ENCODE measurements at places on chromosomes 13 and 19.
A peak's percentile ranks its signal among the peaks of the same experiment; 100 is the strongest.

- DNase-seq = no peak
These were observed 6.5 kb upstream of the RLN3 start for GRCh38 chr19:14021474-14021873.

GRCh38 chr13:27924529-27925141, 4.8 kb downstream of the PDX1 start:
- DNase-seq = no peak

DNA sequence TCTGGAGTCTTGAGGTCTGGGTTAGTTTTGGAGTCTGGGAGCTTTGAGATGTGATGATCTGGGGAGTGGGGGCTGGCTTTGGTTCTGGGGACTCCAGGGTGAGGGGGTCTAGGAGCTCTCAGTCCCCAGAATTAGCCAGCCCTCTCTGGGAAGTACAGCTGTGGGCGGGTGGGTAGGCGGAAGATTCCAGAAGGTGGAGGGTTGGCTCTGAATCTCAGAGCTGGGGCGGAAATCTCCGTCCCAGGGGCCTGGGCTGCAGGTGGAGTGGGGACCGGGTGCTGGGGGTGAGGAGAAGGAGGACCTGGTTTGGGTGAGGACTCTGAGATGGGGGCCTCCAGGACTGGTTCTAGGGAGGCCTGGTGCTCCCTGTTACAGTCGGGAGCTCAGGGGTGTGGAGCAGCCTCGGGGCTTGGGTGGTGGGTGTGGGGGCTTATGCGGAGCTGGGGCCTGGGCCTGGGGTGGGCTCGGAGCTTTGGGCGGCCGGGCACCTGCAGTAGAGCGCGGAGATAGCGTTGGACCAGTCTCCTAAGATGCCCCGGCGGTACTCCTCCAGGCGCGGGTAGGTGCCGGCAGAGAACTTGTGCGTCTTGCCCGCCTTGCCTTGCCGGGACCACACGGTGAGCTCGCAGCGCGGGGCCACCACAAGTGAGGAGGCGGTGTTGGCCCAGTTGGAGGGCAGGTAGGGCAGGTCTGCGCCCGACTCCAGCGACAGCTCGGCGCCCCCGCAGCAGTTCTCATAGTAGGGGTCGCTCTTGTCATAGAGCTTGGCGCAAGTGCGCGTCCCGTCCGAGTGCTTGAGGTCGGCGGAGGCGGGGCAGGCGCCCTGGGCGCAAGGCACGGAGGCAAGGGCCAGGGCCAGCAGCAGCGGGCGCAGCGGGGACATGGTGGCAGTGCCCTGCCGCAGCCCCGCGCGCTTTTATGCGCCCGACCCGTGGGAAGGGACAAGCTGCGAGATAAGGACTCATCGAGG, at the start of gene SYCN:
TSS of gene SYCN (minus strand) at position 892 of the 970 bp plus-strand sequence. CDS start at position 883, 9 bp downstream.
- DNase-seq = no peak

DNA sequence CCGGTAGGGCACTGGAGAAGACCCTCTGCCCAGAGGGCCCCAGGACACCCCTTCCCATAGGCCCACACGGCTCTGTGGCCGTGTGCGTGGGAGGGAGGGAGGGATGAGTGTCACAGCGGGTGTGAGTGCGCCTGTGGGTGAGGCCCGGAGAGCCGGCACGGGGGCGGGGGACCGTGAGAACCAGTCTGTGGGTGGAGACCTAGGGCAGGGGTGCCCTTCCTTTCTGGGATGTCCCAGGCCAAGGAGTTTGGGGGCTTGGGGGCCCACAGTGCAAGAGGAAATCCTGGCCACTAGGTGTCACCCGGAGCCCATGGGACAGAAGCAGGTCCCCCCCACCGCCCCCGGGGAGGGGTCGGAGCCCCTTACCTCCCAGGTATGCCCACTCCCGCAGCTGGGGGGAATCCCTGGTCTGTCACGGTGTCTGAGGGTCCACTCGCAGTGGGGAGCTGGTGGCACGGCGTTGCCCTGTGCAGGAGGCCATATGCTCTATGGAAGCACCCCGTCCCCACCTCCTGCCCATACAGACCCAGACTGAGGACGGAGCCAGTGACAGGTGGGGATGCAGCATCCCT, 16.0 kb upstream of the SLC7A10 start:
- DNase-seq = peak; percentile 26

DNA sequence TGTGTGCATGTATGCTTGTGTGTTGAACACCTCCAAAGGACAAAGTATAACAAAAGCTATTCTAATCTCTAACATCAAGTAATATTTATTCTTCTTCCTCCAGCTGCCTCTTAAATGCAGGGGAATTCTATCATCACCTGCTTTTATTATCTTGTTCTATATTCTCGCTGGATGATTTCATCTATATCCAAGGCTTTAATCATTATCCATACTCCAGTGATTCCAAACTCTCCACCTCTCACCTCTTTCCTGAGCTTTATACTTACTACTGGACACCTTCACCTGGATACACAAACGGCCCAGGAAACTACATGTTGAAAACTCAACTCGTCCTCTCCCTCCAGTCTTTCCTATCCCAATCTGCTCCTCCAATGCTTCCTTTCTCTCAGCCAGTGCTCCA, 418.6 kb downstream of the KLF5 start:
- no peak for DNase-seq

- peak; percentile 72 for DNase-seq
These were observed 17.5 kb downstream of the KLF2 start for GRCh38 chr19:16342002-16342715.

DNA sequence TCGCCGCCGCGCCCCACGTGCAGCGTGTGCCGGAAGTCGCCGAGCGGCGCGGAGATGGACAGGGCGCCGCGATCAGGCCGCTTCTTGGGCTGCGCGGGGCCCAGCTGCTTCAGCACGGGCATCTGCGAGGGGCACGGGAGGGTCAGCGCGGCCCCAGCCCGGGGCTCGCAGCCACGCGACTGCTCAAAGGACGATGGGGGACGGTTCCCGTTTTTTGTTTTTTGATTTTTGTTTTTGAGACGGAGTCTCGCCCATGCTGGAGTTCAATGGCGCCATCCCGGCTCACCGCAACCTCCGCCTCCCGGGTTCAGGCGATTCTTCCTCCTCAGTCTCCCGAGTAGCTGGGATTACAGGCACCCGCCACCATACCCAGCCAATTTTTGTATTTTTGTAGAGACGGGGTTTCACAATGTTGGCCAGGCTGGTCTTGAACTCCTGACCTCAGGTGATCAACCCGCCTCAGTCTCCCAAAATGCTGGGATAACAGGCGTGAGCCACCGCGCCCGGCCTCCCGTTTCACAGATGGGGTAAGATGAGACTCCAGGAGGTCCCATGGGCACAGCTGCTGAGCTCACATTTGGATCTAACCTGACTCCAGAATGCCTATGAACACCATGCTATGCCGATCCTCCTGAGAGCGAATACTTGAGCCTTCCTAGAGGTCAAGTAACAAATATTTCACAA, 2.0 kb upstream of the LENG9 start:
- DNase-seq = no peak

DNA sequence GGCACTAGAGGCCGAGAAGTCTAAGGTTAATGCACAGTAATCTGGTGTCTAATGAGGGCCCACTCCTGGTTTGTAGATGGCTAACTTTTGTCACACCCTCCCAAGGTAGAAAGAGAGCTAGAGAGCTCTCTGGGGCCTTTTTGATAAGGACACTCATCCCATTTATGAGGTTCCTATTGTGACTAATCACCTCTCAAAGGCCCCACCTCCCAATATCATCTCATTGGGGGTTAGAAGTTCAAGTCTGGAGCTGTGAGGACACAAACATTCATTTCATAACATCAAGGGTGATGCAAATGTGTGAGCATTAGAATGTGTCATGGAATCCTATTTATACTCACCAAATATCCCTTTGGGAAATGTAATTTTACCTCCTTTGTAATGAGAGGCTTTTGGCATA, 79.2 kb upstream of the SLC10A2 start:
- DNase-seq = no peak

- DNase-seq = no peak
These were observed 56.6 kb upstream of the ABCC4 start for GRCh38 chr13:95357875-95358274.

GRCh38 chr19:15701757-15702533, 25.9 kb upstream of the OR10H2 start:
- DNase-seq = no peak

GRCh38 chr19:18007044-18007916, 690 bp upstream of the ARRDC2 start:
- peak; percentile 75 for DNase-seq

DNA sequence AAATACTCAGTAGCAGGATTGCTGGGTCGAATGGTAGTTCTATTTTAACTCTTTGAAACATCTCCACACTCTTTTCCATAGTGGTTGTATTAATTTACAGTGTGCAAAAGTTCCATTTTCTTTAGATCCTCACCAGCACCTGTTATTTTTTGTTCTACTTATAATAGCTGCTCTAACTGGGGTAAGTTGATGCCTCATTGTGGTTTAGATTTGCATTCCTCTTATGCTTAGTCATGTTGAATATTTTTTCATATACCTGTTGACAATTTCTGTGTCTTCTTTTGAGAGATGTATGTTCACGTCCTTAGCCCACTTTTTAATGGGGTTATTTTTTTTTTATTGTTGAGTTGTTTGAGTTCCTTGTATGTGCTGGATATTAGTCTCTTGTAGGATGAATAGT, 144.6 kb downstream of the NBEA start:
- no peak for DNase-seq

GRCh38 chr19:12095111-12095790, 30.7 kb downstream of the ZNF844 start:
- no peak for DNase-seq

GRCh38 chr13:36819739-36820090, 693 bp downstream of the RFXAP start:
- DNase-seq = peak; percentile 47

- no peak for DNase-seq
These were observed 119.7 kb downstream of the COL4A2 start for GRCh38 chr13:110426735-110427134.

GRCh38 chr19:38793671-38794070, 4.7 kb downstream of the LGALS7B start:
- DNase-seq = no peak

GRCh38 chr13:59545007-59545406, 618.7 kb downstream of the DIAPH3 start:
- DNase-seq = no peak

DNA sequence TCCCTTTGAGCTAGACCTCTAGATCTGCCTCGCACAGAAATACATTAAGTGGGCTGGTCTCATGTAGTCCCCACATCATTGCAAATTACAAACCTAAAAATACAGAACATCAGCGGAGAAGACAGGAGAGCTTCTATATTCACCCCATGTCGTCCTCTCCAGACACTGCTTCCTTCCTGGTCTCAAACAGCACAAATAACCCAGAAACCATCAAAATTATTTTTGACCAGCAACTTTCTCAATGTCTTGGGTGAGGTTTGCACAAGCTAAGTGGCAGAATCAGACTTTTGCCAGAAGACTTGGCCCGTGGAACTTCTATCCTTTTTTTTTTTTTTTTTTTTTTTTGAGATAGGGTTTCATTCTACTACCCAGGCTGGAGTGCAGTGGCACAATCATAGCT, 28.2 kb downstream of the CLEC17A start:
- no peak for DNase-seq

- DNase-seq = no peak
These were observed 145.0 kb downstream of the TNFRSF19 start for GRCh38 chr13:23715092-23715761.

GRCh38 chr19:18274219-18274780, at the start of gene IQCN:
Gene IQCN, minus strand, starts transcription at chr19:18274452. Its CDS starts 4,974 bp downstream, at chr19:18269478.
- DNase-seq = peak; percentile 28

DNA sequence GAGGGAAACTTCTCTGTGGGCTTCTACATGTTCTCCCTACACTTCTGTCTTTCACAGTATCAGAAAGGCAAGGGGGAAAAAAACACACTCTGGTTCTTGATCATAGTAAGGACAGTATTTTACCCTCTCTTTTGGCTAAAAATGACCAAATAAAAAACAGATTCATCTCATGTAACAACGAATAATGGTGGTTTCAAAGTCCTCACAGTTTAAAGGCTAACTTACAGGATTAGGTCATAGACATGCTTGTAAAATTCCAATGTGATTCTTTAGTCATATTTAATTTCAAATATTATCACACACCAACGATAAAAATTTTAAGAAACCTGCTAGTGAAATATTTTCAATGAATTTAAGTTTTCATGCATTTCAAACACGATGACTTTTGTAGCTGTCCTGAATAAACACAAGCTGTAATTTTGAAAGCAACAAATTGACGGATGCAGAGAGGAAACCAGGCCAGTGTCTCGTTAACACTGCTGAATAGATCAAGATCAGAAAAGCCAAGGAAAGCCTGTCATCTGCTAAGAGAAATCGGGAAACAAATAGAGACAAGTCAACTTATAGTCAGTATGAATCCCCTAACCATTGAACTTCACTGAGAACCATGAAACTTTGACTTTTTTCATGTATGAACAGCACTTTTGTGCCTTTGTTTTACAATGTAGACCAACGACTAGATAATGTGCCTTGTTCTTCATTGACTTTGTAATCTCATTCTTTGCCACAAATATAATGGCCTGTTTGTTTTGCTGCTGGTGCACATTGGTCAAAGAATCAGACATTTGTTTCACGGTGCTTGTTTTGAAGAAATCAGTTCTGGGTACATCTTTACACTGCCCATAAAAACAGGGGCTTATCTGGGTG, 22.0 kb downstream of the MBNL2 start:
- DNase-seq = no peak

DNA sequence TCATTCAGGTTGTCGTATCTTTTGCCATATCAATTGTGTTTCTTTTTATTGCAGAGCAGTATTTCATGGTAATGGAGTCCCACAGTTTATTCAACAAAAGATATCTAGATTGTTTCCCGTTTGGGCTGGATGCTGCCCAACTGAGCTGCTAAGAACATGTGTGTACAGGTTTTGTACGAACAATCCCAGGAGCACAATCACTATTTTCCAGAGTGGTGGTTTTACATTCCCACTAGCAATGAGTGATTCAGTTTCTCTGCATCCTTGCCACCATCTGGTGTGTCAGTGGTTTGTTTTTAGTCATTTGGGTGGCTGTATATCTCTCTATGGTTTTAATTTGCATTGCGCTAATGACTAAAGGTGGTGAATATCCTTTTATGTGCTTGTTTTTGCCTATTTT, 52.7 kb upstream of the ZDHHC20 start:
- DNase-seq = peak; percentile 6

DNA sequence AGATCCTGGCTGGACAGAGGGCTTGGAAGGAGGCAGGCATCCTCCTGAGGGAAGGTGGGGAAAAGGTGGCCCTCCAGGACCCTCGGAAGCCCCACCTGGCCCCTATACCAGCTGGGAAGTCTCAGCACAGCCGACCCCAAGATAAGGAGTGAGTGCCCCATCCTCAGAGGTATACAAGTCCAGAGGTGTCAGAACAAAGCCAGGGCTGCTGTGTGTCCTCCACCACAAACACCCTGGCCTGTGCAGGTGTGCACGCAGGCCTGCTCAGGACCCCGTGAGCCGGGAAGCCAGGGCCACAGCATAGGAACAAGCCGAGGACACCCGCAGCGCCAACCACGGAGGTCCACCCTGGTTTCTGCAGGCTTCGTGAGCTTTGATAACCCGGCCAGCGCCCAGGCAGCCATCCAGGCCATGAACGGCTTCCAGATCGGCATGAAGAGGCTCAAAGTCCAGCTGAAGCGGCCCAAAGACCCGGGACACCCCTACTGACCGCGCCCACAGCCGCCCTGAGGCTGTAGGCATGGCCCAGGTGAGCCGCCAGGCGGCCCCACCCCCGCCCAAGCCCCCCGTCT, 68.6 kb downstream of the CELF5 start:
- no peak for DNase-seq

Measured in EH (cell line).